ENCODE measurements at places on chromosomes 7 and 10.
A peak's percentile ranks its signal among the peaks of the same experiment; 100 is the strongest.

- no peak for DNase-seq
These were observed 128.5 kb upstream of the CDK1 start for GRCh38 chr10:60649485-60650377.

DNA sequence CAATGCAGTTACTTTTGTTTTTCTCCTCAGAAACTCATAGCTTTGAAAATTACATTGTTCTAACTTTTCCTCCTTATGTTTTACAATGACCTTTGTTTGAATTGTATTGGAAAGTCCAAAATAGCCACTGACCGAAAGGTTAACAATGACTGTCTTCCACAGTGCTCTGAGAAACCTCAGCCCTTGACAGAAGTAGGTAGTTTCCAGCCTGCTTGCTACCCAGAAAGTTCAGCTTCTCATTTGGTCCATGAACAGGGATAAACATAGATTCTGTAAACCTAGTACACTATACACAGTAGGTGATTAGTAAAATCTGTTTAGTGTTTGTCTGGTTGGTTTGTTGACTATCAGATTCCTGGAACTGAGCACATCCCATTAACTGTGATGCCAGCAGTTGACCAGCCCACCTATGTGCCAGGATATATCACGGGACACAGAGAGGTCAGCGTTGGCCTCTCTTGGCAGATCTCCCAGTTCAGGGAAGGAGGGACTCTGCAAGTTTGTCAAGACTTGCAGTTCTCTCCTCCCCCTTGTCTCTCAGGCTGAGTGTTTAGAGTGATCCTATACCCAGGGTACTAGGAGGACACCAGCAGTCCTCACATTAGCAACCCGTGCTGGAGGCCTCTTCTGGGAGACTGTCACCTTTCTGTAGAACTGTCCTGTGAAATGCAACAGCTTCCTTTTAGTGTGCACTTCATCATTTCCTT, 297.6 kb downstream of the ARHGAP12 start:
- DNase-seq, result no peak

GRCh38 chr10:98235846-98236245, 32.1 kb downstream of the LOXL4 start:
- DNase-seq, result no peak

DNA sequence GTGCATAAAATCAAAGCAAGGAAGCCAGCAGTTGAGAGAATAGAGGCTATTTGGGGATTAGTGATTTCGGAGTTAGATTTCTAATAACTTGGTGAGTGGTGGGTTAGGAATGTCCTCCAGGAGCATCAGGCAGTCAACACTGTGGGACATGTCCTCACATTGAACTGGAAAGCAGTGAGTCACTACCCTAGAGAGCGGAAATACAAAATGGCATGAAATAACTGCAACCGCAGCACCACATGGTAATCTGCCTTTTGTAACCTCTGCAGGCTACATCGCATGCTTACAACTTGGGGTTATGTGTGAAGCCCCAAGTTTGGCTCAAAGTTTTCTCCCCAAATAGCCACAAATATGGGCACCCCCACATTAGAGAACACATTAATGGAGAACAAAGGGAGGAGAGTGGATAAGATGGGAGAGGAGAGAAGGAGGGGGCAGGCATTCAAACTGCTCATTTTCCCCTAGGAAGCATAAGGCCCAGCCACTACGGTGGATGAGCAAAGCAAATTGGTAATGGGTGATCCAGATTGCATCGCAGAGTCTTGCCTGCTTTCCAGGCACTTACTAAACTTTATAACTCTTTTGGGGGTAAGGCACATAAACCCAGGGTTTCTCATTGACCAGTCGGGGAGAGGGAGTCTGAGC, 22.0 kb upstream of the SLF2 start:
- DNase-seq, result no peak

DNA sequence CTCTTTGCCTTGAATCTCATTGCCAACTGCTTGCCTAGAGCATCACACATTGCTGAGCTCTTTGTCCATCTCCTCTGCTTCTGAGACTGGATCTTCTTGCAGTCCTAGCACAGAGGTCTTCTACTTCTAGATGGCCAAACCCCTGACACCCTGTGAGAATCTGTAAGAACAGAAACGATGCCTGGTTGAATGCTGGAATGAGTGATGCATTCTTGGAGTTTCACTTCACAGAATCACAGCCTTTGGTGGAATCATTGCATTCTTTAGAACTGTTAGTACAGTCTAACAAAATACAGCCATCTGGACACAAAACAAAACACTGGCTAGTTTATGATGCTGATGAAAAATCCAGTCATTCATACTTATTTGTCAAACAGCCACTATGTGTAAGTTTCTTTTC, 141.7 kb upstream of the ITGB1 start:
- no peak for DNase-seq

DNA sequence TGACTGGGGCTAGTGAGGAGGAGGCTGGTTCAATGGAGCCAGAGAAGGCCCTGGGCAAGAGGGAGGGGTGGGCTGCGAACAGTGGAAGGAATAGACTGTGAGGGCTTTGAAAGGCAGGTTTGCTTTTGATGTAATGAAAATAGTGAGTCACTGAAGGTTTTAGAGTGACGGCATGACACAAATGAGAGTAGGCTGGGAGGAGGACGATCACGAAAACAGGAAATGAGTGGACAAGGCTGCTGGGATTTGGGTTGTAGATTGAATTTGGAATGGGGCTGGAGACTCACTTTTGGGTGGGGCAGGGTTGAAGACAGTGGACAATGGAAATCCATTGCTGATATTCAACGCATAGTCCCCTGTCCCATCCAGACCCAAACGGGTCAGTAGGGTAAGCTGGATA, 139.6 kb downstream of the CDH23 start:
- no peak for DNase-seq

DNA sequence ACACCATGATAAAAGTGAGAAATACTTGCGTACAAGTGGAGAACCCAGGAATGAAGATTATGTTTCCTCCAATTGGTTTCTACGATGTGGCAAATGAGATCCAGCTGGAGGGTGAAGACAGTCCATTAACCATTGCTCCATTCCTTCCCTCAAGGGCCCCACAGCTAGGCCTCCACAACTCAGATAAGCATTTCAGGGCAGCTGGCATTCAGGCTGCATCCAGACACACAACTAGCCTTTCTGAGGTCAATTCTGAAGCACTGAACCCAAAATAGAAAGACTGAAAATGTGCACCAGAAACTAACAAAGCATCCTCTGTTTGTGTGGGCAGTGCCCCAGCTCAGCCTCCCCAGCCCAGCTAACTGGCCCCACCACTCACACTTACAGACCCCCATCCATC, 94.8 kb downstream of the GSAP start:
- no peak for DNase-seq

- DNase-seq, result peak; percentile 71
These were observed 34.5 kb upstream of the EBLN1 start for GRCh38 chr10:22252224-22252800.

DNA sequence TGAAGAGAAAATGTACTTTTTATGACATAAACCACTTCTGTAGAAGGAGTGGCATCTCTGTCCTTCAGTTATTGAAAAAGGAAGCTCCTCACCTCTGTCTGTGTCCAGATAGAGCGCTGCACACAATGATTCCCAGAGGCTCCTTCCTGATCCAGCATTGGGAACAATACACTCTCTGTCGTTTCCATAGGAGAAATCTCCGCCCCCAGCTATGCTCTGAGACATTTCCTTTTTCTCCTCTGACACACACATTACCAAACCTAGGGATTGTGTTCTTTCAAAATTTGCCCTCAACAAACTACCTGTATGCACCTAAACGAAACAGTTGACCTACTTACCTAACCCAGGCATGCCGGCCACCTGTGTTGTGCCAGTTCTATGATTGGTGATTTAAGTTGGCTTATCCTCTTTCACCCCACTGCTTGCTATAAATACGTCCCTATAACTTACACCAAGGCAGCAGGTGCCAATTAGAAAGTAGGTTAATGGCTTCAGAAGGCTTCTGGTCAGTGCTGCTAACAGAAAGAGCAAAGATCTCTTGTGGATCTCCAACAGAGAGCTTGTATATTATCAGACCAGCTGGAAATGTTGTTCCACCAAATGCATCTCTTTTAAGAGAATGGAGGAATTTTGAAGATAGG, 140.1 kb upstream of the JCAD start:
- no peak for DNase-seq

- DNase-seq, result no peak
These were observed 51.5 kb downstream of the CHST15 start for GRCh38 chr10:124041675-124042445.

- no peak for DNase-seq
These were observed 4.4 kb downstream of the IFIT3 start for GRCh38 chr10:89332123-89332633.

DNA sequence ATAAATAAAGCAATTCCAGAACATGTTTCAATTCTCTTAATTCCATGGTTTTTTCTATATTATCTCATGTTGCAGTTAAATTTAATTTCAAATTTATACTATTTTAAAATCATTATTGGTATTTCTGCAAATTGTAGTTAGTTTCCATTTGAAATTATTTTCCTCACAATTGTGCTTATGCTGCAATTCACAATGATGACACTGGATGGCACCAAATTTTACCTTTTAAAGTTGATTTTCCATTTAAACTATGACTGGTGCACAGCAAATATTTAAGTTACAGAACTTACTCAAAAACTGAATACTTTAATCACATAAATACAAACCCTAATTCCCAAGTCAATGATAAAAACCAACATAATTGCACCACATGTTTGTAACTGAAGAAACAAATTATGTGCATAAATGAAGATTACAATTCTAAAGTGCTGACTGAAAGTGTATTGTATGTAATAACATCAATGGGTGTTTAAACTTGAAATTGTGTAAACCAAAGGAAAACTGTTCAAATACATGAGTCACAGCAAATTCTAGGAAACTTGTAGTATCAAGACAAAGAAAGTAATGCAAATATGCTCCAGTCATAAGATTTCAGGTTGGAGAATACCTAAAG, 75.3 kb upstream of the AASS start:
- no peak for DNase-seq

GRCh38 chr7:128860158-128861073, 2.2 kb upstream of the ATP6V1F start:
- DNase-seq, result no peak

GRCh38 chr7:131109011-131109758, 218.5 kb upstream of the MKLN1 start:
- no peak for DNase-seq

DNA sequence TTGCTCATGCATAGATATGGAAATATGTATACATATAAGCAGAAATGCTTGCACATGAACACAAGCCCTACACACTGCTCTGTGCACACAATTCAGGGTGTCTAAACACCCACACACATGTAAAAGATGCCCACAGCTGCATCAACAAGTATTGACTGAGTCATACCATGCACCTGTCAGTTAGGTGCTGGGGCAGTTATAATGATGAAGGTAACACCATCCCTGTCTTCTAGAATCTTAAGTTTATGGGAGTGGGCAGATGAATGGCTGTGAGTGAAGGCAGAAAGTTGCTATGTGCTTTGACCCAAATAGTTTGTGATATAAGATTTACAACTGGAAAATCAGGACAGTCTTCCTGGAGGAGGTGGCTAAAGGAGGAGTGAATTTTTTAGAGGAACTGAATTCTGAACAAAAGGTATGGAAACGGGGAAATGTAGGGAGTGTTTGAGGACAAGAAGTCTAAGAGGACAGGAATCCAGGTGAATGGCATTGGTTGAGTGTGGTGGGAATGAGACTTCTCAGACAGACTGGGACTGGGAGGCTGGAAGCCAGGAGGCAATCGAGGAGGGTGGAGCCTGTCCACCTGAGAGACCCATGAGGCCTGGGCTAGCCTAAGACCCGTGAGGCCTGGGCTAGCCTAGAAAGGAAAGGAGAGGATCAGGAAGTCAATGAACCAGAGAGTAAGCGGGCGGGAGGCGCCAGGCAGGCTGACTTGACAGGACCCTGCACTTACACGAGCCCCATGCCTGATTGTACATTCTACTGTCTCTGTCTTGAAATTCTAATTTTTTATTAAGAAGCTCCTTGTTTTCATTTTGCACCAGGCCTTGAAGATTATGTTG, 20.7 kb downstream of the POLL start:
- no peak for DNase-seq

DNA sequence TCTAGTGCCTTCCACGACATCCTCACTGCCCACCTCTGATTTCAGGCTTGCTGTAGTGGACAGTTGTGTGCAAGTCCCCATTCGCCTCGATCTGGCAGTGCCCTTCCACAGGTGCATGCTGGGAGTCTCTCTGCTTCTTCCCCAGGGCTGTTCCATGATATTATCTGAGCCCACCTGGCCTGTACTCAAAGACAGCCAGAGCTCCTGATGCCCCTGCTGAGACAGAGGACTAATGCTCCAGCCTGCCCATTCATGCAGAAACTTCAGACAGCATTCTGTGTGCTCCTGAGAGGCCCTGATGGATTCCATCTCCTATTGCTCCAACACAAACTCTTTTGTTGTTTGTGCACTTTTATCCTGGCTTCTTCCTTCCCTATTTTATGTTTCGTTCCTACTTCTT, 164.8 kb upstream of the PRSS58 start:
- no peak for DNase-seq

DNA sequence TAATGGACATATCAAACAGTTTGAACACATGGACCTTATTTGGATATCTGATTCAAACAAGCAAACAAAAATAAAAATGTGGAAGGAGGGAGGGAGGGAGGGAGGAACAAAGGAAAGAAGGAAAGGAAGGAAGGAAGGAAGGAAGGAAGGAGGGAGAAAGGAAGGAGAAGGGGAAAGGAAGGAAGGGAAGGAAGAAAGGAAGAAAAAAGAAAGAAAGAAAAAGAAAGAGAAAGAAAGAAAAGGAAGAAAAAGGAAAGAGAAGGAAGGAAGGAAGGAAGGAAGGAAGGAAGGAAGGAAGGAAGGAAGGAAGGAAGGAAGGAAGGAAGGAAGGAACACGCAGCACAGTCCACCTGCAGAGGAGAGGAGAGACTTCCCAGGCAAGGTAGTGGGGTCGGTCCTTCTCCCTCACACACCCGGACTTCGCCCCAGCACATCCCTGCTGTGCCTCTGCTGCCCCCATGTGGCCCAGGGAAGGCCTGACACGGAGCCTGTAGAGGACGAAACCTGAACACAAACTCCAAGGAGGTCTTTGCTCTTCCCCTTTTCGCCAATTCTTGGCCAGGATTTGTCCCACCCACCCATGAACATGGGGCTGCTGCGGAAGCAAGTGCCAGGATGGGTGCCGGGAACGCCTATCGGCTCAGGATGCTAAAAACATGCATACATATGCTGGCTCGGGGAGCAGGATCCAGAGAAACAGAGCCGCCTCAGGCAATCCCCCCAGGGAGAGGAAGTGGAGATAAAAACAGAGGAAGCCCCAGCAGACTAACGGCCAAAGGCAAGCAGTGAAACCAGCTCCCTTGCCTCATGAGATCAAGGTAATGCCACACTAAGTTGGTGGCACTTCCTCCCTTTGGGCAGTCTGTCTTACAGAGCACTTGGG, 52.3 kb upstream of the DGKI start:
- peak; percentile 76 for DNase-seq

Data from stimulated activated CD4-positive, alpha-beta T cell treated with anti-CD3 and anti-CD28 coated beads, TNF-alpha, amount 100 ng/mL, for 24 hours (primary cell).